Cortex of kidney (tissue), 1 donor: ENCODE measurements at places on chromosomes 16 and 17.

- no peak for DNase-seq
These were observed 15.8 kb upstream of the EXOSC6 start for GRCh38 chr16:70267516-70267915.

DNA sequence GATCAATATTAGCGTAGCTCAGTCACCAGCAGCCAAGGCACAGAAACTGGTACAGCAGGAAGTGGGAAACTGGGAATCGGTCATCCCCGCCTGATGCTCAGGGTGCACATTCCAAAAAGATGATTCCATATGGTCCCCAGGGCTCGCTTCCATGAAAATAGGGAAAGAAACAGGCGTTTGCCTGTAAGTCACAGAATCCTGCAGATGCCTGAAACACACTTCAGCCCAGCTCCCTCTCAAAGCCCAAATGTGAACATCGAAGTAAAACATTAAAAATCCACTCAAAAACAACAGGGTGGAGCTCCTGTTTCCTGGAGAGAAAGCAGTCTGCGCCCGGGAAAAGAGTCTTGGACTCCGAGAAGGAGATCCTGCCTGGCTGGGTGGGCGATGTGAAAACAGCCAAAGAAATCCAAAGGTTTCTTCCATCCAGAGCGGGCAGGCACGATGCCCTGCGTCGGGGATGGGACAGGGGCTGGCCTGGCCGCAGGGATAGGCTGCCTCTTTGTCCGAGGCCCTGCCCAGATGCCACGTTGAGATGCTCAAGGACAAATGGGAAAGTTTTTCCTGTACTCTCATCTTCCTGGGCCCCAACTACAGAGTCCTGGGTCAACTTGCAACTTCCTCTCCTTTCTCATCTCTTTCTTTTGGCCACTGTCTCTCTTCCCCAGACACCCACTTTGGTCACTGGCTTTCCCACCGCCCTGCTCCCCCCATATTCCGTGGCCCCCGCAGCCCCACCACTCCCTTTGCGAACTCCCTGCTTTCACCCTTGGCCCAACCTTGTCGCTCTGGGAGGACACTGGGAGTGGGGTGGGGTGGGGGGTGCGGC lies 743 bp downstream of the WIPI1 start:
- DNase-seq = no peak

- no peak for DNase-seq
These were observed 36.1 kb downstream of the SNX11 start for GRCh38 chr17:48143629-48144028.

- DNase-seq = no peak
These were observed 15.4 kb downstream of the VASN start for GRCh38 chr16:4386951-4387565.

DNA sequence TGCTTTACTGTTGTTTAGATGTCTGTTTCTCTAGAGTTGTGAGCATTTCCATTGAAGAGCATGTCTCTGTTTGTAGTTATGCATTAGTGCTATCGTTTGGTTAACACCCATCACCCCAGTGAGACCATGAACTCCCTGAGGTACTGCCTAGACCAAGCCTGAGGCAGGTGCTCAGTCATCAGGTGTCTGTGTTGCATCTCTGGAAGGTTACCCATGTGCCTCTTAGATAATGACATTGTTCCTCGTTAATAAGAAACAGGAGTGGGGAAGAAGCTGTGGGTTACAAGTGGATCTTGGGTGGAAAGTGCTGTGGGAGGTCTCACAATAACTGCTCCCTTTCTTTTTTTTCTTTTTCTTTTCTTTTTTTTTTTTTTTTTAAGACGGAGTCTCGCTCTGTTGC lies 18.3 kb downstream of the DNAJA3 start:
- DNase-seq = no peak

DNA sequence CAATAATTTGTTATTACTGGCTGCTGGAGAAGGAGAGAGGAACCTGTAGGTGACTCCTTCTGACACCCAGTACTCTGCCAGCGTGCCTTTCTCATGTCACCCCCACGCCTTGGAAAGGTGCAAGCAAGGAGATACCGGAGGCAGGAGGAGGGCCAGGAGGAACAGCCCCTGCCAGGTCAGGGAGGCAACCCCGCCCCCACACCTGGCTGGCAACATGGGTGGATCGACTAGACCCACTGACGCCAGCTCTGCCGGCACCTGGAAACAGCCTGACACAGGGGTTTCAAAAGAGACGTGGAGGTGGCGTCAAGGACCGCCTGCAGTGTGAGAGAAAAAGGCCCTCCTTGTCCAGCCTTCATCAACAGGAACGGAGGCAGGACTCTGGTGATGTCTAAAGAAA lies 62.3 kb downstream of the CYB5B start:
- no peak for DNase-seq

DNA sequence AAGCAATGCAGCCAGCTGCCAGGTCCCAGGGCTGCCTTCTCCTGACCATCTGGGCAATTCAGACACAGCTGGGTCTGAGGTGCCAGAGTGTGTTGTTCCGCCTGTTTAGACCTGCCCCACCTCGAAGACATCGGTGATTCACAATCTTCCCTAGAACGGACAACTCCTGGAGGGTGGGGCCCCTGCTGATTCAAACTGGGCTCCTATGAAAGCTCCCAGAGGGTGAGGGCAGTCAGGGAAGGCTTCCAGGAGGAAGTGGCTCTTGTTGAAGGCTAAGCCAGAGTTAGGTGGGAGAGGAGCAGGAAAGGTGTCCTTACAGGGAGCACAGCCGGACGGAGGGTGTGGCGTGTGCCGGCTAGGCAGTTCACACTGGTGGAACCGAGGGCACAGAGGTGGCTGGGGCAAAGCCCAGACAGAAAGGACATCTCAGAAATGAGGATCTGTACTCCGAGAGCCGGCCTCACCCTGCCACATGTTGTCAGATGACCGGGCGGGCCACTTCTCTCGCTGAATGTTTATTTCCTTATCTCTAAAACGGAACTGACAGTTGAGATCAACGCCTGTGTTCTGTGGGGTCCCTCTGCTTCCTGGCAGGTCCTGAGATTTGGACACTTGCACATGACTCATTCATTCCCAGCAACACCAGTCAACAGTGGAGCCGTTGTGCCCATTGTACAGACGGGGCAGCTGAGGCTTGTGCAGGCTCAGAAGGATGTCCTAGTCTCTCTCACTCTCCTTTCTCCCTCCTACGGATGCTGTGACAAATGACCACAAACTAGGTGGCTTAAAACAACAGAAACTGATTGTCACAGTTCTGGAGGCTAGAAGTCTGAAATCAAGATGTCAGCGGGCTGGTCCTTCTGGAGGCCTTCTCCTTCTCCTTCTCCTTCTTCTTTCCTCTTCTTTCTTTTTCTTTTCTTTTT lies 26.9 kb upstream of the LITAF start:
- no peak for DNase-seq

GRCh38 chr16:14476183-14476582 lies 153.9 kb downstream of the PARN start:
- DNase-seq = no peak

DNA sequence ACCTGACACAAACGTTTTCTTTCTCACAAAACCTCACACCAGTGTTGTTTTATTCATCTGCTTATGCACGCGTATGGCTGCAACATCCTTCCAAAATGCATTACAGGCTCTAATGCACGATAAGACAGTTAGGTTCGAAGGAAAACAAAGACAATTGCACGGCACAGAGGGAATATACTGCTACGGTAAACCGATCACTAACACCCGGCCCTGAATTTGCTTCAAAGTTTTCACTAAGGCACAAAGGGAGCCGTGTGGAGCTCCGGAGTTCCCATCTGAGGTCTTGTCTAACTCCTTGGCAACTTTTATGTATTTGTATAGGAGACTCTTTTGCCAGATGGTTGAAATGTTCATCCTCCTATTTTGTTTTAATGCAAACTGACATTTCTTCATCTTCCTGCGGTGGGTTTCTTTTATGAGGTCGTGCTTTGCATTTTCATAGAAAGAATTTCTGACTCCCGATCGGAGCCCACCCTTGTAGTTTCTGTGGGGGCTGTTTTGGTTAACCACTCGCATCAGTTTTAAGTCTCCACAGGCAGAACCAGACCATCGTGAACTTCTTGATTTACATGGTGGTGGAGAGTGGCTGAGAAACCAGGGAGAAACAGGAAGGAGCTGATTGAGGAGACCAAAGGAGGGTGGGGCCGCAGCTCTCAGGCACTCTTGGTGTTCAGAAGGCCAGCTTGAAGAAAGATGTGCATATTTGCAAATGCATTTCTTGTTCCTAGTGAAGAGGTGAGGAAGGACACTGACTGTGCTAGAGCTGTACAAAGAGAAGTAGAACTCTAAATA lies 516.8 kb downstream of the MAF start:
- DNase-seq = no peak

- DNase-seq = no peak
These were observed 179.4 kb downstream of the VPS53 start for GRCh38 chr17:535198-535597.

- no peak for DNase-seq
These were observed 30.0 kb downstream of the SRCIN1 start for GRCh38 chr17:38575781-38576180.

GRCh38 chr16:10333321-10334032 lies 52.4 kb upstream of the ATF7IP2 start:
- DNase-seq = no peak

- DNase-seq = no peak
These were observed 2.4 kb downstream of the ALKBH5 start for GRCh38 chr17:18185832-18186626.

DNA sequence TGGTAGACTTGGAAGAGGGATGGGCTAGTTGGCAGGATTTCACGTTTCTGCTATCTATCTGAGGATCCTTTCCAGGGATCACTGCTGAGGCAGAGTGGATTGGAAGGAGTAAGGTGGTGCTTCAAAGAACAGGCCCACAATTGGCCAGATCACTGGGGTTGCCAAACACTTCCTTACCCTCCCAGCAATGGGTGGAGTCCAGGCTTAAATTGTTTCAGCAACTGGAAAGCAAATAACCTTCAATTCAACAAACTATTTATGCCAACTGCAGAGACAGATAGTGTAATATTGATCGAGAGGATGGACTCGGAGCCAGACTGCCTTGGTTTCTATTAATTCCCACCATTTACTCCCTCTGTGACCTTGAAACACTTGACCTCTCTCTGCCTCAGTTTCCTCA lies 2.1 kb downstream of the ARRB2 start:
- no peak for DNase-seq
